ENCODE measurements at places on chromosomes 6 and 20. TPM values are rescaled to one million over a fixed set of nuclear protein-coding genes. Genes with fewer than 3 reads are reported as not detected.

DNA sequence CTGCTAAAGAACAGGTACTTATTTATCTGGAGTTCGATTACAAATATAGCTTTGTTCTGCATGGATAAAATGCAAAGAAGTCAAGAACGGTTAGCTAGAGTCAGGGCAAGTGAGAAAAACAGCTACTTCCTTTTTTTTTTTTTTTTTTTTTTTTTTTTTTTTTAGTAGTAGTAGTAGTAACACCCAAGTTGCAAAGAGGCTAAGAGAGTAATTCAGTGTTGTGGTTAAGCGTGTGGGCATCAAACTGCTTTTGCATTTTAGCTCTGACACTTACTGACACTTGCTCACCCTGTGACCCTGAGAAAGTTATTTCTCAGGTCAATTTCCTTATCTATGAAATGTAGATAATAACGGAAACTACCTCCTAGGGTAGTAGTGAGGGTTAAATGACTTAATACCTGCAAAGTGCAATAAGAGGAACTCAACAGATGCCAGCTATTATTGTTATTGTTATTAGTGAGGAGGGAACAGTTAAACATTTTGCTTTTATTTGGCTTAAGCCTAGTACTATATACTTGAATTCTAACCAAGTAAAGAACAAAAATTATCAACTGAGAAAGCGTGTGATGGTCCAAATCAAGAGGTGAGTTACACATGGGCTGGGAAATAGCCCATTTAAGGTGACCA lies 86.7 kb upstream of the BACH2 start:
- no peak for DNase-seq
- H3K4me1 ChIP-seq, result peaks cover 4% of the 10 kb centered on the region
- H3K27ac ChIP-seq, result no peak overlapping the region
- H3K27me3 ChIP-seq, result no peaks in the 10 kb centered on the region
- H3K36me3 ChIP-seq, result no peaks in the 10 kb centered on the region

- H3K27me3 ChIP-seq, result no peaks in the 10 kb centered on the region
These were observed 504.0 kb upstream of the PTCHD4 start for GRCh38 chr6:48615041-48615440.

The TGM3 gene
- not detected for total RNA-seq

The SAMD5 gene
- 3.8 TPM for total RNA-seq

All from aorta (tissue), 5 donors.